ENCODE measurements at places on chromosomes 1 and 21.

GRCh38 chr1:221517961-221518360 is 223.9 kb downstream of the DUSP10 start:
- DNase-seq, result peak; percentile 2

- DNase-seq, result peak; percentile 81
These were observed 107.5 kb downstream of the GDAP2 start for GRCh38 chr1:117821774-117822482.

GRCh38 chr1:56425494-56426037 is 153.8 kb downstream of the PLPP3 start:
- no peak for DNase-seq

GRCh38 chr1:83637009-83637408 is 361.9 kb downstream of the TTLL7 start:
- DNase-seq, result no peak

GRCh38 chr1:244788493-244789275 is 46.8 kb upstream of the COX20 start:
- DNase-seq, result no peak

DNA sequence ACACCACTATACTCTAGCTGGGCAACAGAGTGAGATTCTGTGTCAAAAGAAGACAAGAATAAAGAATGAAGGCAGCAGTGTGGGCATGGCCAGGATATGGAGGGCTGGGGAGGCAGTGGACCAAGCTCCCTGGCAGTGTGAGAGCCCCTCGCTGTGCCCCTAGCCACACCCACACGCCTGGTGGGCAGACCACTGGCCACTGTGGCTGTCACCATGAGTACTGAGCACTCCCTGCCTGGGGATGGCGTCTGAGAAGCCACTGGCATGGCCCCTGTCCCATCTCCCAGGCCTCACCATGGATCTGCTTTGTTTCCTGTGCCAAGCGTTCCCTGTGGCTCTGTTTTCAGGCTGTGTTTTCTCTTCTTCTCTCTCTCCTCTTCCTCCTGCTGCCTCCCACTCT is 51.7 kb downstream of the STUM start:
- no peak for DNase-seq

DNA sequence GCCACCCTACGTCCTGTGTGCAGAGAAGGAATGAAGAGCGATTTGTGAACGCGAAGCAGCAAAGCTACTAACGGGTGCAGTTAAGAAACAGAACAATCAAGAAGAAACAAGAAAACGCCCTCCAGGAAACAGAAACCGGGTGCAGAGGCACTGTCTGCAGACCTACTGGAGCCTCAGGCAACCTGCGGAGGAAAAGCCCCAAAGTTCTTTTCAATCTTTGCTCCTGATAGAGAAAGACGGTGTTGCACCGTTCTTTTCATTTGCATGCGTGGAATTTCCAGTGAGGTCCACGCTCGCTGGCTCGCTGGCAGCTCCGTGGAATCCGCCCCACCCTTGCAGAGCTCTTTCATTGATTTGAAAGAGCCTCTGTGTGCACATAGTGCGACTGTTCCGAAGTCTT is 37.0 kb upstream of the PDE9A start:
- no peak for DNase-seq

DNA sequence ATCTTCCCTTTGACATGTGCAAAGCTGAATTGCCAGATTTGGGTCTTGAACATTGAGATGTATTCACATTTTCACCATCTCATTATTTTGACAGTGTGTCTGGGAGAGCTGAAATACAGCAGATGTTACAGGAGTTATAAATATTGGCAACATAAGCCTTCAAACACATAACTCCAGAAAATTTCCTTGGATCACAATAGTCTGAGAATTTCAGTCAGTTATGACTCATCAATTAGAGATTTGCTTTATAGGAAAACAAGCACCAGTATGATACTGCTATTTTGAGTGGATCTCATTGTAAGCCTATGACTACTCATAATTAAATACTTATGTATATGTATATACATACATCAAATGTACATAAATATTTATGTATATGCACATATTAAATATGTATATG is 1171.8 kb downstream of the AMY1C start:
- no peak for DNase-seq

DNA sequence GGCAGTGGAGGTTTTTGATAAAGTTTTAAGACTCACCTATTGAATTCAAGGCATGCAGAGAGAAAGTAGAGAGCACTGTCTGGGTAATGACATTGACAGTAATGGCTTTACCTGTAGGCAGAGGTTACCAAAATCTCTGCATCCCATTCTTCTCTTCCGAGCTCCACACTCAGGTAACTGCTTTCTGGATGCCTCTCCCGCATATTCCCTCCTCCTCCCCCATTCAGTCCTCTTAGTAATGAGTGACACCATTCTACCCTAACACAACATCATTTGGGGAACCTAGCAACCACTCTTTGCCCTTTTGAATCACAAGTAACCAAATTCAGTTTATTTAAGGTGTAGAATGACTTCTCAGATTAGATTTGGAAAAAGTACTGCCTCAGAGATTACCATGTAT is 56.5 kb downstream of the DYRK1A start:
- DNase-seq, result no peak

- no peak for DNase-seq
These were observed 10.6 kb upstream of the LRP8 start for GRCh38 chr1:53338423-53338822.

DNA sequence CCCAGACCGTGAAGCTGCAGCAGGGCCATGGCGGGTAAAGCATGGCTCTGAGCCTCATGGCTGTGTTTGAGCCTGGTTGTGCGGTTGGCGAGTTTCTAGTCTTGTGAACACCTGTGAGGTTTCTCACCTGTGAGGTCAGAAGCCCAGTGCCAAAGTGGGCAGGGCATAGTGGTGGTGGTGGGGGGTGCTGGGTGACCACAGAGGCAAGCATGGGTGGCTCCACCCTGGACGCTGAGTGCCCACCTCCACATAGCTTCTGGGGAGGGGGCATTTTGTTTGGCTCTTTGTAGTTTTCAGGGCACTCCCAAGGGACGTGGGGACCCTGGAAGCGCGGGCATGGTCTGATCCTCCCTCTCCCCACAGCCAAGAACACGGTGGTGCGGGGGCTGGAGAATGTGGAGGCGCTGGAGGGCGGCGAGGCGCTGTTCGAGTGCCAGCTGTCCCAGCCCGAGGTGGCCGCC is 91.1 kb downstream of the TRIM11 start:
- DNase-seq, result no peak

DNA sequence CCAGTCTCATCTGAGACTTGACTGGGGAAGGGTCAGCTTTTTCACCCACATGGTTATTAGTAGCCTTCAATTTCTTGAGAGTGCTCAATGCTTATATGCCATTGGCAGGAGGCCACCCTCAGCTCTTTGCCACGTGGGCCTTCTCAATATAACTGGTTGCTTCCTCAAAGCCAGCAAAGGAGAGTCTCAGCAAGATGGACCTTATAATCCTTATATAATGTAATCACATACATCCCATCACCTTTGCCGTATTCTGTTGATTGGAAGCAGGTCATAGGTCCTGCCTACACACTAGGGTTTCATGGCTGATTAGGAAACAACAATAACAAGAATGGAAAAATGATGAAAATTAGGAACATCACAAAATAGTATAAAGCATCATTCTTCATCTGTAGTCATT is 22.9 kb downstream of the TSEN15 start:
- DNase-seq, result no peak

- no peak for DNase-seq
These were observed 1.4 kb upstream of the UBXN10 start for GRCh38 chr1:20184481-20184900.

- DNase-seq, result no peak
These were observed 454 bp downstream of the CORT start for GRCh38 chr1:10450156-10450814.

- DNase-seq, result no peak
These were observed 19.9 kb downstream of the COA6 start for GRCh38 chr1:234393190-234393589.

- no peak for DNase-seq
These were observed 32.0 kb downstream of the RPS6KC1 start for GRCh38 chr1:213083112-213083445.

DNA sequence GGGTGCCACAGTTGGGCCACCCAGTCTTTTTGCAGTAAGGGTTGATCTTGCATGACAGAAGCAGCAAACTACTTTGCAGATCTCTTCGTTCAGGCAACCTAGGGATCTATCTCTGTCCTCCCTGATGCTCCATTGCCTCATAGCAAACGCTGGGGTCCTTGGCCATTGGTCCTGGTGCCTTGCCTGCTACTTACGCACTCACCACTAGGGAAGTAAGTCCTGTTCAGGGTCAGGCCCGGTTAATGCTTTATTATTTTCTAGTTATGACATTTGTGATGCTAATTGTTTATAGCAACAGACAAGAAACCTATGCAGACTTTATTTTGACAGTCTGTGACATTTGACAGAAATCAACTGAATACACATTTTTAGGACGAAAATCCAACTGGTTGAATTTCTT is 326.5 kb upstream of the FMN2 start:
- no peak for DNase-seq

DNA sequence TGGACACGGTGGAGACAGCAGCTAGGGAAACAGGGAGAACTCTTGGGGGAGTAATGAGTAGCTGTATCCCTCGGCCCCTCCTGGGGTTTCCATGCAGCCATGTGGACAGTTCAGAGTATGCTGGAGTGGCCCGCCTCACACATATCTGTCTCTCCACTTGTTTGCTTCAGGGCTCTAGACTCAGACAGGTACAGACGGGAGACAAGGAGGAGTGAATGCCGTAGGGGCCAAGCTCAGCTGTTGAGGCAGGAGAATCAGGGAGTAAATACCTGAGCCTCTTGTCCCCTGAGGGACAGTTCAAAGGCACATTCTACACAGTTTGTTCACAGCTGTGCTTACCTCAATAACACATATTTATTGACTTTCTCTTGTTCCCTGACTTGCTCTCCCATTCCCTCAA is 7.7 kb upstream of the PTGFRN start:
- no peak for DNase-seq

- no peak for DNase-seq
These were observed 21.8 kb downstream of the TENT5C start for GRCh38 chr1:117627546-117628130.

DNA sequence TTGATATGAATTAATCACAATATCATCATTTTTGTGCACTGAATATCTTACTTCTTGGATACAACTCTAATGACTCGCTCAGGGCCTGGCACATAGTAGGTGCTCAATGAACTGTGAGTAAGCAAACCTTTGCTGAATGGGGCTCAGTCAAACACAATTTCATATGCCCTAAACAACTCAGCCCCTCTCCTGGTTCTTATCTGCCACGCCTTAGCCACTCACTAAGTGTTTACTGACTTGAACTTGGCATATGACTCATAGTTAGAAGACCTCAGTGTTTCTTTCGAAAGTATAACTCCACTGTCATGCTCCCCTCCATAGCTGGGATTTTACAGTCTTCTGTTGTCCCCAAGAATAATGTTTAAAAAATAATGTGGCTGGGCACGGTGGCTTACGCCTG is 4.8 kb upstream of the IFNLR1 start:
- DNase-seq, result no peak

- no peak for DNase-seq
These were observed 53.7 kb upstream of the ZNF326 start for GRCh38 chr1:89941110-89941766.

- no peak for DNase-seq
These were observed 27.5 kb downstream of the SERTAD4 start for GRCh38 chr1:210260096-210260495.

- DNase-seq, result no peak
These were observed 45.4 kb downstream of the YARS1 start for GRCh38 chr1:32771561-32772280.

DNA sequence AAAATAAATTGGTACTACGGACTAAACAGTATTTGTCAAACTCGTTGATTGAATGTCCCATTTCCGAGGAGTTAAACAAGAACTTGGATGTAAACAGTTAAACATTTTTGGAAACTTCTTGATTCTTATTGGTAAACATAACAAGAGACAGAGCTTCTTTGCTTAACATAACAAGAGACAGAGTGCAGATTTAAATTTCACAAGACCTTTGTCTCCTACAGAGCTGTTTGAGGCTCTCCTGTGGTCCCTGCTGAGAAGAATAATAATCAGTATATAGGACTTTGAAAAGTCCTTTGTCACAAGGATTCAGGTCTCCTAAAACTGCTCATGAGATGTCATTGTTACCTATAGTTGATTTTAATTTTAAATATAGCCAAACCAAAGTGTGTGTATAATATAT is 170.6 kb upstream of the C21orf91 start:
- DNase-seq, result no peak

DNA sequence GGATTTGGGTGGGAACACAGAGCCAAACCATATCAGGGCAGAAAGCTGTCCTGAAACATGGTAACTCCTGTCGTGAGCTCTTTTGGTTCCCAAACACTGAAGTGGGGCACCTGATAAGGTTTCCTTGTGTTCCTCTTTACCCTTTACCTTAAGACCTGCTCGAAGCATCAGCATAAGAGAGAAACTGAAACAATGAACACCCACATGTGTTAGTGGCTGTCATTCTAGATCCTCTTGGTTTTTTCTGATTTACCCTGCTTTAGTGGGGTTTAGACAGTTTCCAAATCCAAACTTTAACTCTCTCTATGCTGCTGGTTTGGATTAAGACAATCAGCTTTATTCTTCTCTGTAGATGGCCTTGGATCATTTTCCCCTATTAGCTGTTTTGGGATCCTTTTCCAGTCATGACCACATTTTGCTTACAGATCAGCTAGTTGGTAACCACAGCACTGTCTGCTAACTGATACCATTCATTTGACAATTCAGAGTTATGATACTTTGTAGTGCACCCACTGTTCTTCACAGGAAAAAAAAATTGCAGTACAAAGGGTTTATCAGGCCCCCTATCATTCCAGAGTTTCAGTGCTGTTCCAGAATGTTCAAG is 975 bp upstream of the MNDA start:
- no peak for DNase-seq

DNA sequence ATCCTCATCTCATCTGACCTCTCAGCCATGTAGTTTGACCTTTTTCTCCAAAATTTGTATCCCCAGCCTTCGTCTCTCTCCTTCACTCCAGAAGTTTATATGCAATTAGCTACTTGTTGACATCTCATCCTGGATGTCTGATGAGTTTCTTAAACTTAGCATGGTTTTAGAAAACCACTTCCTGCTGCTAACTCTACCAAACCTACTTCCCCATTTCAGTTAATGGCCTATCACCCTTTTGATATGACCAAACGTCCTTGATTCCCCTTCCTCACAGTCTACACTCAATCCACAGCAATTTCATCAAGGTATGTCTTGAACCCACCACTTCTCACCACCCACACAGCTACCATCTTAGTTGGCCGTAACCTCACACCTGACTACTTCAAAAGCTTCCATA is 121.9 kb downstream of the LRRC40 start:
- DNase-seq, result no peak

All from smooth muscle cell of the brain vasculature (primary cell).